DND-41 (cell line): ENCODE measurements at places on chromosomes 7 and 10.

- peak; percentile 48 for DNase-seq
Measured at GRCh38 chr10:69644658-69645295, 14.7 kb downstream of the FAM241B start.

DNA sequence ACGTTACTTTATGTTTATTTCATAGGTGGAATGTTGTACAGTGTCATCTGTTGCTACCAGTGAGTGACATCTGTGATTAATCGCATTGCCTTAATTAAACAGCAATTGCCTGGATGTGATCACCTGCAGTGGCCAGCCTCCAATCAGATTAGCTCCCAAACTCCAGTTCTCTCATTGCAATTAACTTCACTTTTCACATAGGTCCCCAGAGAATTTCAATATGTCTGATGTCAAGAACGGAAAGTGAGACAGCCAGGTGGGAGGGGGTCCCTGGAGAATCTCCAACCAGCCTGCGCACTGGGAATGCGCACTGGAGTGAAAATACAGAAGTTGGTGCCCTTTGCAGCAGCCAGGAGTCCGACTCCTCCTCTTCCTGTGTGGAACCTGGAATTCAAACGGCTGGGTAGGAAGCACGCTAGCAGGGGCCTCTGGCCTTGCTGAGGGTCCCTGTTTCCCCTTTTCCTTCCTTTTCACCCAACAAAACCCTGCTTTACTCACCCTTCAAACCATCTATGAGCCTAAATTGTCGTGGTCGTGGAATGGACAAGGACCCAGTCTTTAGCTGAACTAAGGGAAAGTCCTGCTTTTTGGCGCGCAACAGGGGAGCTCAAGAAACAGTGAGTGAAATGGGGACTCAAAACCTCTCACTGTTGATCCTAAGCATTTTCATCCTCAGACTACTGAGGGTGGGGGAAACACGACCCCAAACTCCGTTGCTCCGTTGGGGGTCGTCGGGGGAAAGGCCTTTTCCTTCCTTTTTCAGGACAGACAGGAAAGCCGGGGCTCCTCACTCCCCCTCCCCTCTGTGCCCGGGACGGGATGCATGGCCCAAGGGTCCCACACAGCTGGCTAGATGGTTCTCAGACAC is 1355.5 kb upstream of the LRRTM3 start:
- no peak for DNase-seq

DNA sequence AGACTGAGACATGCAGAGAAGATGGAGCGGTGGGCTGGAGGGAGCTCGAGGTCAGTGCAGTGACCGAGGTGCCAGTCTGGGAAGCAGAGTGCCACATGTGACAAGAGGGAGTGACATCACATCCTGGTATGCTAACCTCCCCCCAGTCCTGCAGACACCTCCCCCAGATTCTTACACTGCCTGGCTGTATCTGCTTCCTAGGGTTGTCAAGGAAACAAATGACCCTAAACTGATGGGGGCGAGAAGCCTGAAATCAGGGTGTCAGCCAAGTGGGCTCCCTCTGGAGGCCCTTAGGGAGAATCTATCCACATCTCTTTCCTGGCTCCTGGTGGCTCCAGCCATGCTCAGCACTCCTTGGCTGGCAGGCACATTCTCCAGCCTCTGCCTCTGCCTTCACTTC is 316.1 kb upstream of the ZMIZ1 start:
- no peak for DNase-seq

GRCh38 chr7:143013473-143013872 is 13.5 kb downstream of the OR9A2 start:
- DNase-seq = no peak

GRCh38 chr10:11015446-11015934 is 2.2 kb upstream of the CELF2 start:
- no peak for DNase-seq

GRCh38 chr10:52951824-52952223 is 179.2 kb upstream of the MBL2 start:
- no peak for DNase-seq

DNA sequence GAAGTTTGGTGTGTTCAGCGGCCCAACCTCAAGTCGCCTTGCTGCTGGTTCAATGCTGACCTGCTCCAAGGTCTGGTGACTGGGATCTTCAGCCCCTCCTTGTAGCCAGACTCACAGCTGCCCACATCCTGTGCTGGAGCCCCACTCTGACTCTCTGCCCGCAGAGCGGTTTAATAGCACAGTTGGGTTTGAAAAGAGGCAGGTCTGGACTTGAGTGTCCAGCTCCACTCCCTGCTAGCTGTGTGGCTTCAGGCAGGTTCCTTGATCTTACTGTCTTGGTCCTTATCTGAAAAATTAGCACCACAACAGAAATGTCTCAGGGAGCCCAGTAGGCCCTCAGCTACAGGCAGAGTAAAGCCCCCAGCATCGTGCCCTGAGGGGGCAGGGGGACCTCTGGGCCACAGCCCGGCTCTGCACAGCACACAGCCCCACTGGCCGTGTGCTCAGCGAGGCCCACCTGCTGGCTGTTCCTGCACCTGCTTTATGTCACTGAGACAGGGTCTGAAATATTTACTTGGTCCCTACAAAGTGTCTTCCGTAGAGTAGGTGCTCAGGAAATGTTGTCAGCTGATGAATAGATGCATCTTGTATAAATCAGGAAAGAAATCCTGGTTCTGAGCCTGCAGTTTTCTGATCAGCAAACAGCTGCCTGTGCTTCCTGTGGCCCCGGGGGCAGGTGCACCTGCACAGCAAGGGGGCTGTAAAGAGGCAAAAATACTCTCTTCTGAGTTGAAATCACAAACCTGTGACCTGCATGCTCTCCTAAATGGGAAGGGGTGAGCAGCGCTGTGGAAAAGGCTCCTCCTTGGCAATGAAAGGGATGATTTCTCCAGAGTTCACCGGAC is 155.5 kb downstream of the SVIL start:
- DNase-seq = peak; percentile 20

- no peak for DNase-seq
Measured at GRCh38 chr7:28862595-28863272, 95.4 kb downstream of the TRIL start.

DNA sequence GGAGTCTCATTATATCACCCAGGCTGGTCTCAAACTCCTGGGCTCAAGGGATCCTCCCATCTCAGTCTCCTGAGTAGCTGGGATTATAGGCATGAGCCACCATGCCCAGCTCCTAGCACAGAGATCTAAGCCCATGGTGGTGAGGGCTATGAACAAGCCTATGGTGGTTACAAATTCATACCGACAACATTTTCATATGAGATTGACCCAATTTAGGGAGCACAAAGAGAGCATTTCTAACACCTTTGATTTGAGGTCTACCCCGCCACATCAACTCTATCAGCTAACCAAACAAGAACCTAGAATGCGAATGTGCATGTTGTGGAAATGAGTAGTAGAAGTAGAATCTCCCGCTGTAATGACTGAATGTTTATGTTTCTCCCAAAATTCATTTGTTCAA is 14.2 kb upstream of the PRF1 start:
- no peak for DNase-seq

GRCh38 chr10:68871105-68871711 is 29.9 kb upstream of the DDX50 start:
- DNase-seq = no peak

GRCh38 chr7:150738591-150739001 is 1.4 kb downstream of the GIMAP5 start:
- DNase-seq = no peak

DNA sequence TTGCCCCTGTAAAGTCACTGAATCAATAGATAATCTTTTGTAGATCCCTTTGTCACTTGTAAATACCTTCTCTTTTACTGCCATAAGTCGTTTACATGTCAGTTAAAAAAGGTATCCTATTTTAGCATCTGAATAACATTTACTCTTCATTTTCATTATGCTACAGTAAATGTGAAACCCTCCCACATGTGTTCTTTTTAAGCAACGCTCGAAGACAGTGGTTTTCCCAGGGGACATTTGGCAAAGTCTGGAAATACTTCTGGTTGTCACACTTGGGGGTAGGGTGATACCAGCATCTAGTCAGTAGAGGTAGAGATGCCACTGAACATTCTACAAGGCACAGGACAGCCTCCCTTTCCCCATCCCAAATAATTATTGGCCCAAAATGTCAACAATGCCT is 23.7 kb downstream of the ATAD1 start:
- no peak for DNase-seq

DNA sequence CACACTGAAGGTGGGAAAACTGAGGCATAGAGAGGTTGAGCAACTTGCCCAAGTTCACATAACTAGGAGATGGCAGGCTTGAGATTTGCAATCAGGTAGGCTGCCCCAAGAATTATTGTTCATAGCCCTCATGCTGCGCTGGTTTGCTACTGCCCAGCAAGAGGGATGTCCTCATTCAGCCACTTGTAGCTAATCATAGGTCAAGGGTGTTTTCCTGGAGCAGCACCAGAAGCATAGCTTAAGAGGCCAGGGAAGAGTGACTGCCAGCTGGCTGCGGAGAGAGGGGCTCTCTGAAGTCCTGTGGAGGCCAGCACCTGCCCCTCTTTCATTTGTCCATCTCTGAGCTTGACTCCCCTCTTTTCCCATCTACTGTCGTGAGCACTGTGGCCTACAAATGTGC is 15.0 kb downstream of the CDHR3 start:
- DNase-seq = no peak

- no peak for DNase-seq
Measured at GRCh38 chr7:150520145-150520544, 5.5 kb downstream of the GIMAP7 start.

DNA sequence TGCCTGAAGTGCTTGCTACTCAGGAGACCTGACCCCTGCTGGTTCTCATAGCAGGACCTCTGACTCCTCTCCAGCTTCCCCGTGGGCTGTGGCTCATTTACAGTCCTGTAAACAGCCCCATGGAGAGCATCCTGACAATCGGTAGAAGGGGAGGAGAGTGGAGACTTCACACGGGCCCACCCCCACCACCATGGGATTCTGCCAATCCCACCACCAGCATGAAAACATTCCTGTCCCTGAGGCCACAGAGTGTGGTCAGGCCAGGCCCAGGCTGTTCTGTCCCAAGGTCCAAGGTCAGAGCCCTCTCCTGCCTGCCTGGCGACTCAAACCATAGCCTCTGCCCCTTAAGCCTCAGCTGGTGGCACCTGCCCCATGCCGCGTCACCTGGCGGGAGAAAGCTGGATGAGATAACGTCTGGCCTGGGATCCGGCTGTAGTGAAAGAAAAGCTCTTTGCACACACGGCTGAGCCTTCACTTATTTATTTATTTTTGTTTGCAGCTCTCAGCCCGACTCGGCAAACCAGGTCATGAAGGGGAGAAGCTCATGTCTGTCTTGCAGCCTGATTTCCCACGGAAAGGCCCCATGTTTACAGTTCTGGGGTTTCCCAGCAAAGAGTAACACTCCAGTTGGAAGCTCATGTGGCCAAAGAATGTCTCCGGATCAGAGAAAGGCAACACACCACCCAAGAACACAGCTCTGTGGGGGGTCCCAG is 293.6 kb upstream of the ZMIZ1 start:
- no peak for DNase-seq

GRCh38 chr10:4006051-4006450 is 221.0 kb upstream of the KLF6 start:
- no peak for DNase-seq

- no peak for DNase-seq
Measured at GRCh38 chr10:20809631-20810030, 87.5 kb downstream of the NEBL start.

DNA sequence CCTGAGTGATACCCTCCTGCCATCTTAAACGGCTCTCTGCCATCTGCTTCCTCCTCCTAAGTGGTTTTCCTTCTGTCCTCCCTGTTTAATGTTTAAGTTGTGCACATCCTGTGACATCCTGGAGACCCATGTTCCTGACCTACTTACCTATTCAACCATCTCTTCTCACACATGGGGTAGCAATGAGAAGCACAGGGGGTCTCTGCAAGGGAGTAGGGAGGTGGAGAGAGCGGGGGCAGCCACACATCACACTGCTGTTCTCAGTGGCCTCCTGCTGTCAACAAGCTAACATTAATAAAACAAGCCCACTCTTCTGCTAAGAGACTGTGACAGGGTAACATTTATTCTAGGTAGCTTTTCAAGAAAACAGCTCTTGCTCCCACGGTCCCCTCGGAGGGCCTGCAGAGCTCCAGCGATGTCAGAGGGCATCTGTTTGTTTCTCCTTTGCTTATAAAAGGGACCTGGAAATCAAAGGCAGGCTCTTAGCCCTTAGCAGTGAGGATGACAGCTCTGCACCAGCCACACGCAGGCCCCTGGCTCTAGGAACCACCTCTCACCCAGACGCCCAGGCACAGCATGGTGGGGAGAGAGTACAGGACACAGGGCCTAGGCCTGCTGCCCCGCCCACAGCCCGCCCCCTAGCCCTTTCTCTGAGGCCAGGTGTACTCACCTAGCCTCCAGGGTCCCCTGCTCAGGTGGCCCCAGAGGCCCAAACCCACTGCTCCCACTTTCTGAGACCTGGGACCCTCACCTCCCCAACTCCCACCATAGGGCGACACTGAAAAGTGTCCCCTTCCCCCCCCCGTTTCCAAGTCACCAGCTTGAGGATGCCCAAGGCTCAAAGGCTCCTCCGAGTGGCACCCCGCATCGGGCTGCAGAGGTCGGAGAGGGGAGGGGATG is 943 bp upstream of the SLC18A2 start:
- no peak for DNase-seq

- no peak for DNase-seq
Measured at GRCh38 chr7:130222-130572, 62.2 kb upstream of the FAM20C start.

- DNase-seq = no peak
Measured at GRCh38 chr10:60073397-60073780, 167.0 kb upstream of the CCDC6 start.

GRCh38 chr10:32197423-32197822 is 141.2 kb upstream of the KIF5B start:
- DNase-seq = no peak

DNA sequence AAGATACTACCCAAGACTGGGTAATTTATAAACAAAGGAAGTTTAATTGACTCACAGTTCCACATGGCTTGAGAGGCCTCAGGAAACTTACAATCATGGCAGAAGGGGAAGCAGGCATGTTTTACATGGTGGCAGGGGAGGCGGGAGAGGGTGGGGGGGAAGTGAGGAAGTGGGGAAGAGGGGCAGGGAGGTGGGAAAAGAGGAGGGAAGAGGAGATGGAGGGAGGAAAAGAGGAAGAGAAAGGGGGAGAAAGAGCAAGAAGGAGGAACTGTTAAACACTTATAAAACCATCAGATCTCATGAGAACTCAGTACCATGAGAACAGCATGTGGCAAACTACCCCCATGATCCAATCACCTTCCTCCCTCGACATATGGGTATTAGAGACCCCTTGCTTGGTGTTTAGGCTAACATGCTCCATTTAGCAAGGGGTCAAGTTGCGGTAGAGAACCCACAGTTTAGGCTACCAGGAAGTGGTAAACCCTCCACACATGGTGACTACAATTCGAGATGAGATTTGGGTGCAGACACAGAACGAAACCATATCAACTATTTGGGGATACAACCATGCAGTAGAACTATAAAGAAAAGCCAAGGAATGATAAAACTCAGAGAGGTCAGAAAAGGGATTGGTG is 3.5 kb upstream of the LMBR1 start:
- DNase-seq = no peak

- DNase-seq = peak; percentile 41
Measured at GRCh38 chr10:80454513-80455460, 677 bp downstream of the TSPAN14 start.

GRCh38 chr10:6082496-6083395 is 6.1 kb upstream of the RBM17 start:
- no peak for DNase-seq

- no peak for DNase-seq
Measured at GRCh38 chr7:132537456-132538145, 38.7 kb downstream of the PLXNA4 start.

- DNase-seq = peak; percentile 70
Measured at GRCh38 chr7:107660381-107661080, at the start of gene SLC26A4. Gene SLC26A4, plus strand, starts transcription at chr7:107660828. Its CDS starts 814 bp downstream, at chr7:107661642.
